ENCODE measurements at places on chromosomes 6 and 20.

GRCh38 chr6:134979142-134979541, 29.2 kb upstream of the ALDH8A1 start:
- DNase-seq, result peak; percentile 18

GRCh38 chr20:43448748-43449535, 8.8 kb upstream of the SRSF6 start:
- peak; percentile 18 for DNase-seq

GRCh38 chr6:112038756-112039430, 15.0 kb upstream of the CCN6 start:
- DNase-seq, result no peak

DNA sequence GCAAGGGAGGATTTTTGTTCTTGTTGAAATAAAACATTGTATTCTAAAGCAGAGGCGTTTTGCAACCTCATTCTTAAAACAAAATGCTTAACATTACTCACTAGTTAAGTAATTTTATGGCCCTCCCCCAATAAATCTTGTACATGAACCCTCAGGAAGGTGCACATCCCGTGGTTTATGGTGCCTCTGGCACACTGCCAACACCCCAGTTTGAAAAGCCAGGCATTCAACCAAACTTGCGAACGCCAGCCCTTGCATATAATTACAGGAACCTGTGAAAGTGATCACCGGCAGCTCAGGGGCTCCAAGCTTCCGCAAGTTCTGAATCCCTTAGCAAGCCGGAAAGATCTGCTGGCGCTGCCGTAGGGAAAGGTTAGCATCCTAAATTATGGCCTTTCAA, 1109.0 kb upstream of the FLRT3 start:
- no peak for DNase-seq

- no peak for DNase-seq
Measured at GRCh38 chr6:159229651-159230051, 60.5 kb downstream of the FNDC1 start.

GRCh38 chr6:40706178-40706577, 119.0 kb upstream of the LRFN2 start:
- DNase-seq, result no peak

DNA sequence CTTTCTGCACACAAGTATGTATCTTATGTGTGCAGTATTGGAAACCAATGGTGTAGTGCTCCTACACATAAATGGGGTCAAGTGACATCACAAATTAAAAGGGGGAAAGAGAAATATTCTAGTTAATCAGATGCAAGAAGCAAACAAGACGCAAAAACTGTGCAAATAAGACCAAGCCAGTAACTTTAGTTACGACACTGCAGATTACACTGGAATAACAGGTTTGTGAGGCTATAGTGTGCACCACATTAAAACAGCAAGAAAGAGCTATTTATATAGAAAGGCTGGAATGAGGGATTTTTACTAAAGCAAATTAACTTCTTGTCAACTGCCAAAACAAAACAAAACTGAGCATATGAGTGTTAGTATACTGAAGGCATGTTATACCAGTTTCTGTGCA, 45.8 kb downstream of the NR2E1 start:
- DNase-seq, result no peak

- DNase-seq, result no peak
Measured at GRCh38 chr6:122385857-122386612, 13.4 kb upstream of the HSF2 start.

- no peak for DNase-seq
Measured at GRCh38 chr20:61131944-61132343, 120.1 kb upstream of the CDH4 start.

DNA sequence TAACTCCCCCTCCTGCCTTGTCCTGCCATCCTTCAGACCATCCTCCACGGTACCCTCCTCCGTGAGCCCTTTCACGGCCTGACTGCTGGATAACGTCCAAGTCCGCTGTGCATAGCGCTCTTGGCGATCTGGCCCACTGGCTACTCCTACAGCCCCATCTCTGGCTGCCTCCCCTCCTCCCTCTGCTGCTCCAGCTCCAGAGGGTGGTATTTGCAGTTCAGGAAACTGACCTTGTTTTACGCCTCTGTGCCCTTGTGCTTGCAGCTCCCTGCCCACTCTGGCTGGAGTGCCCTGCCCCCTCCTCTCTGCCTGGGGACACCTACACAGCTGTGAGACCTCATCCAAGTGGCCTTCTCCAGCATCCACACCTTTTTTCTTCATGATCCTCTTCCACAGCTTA, 6.5 kb upstream of the RREB1 start:
- DNase-seq, result no peak

- no peak for DNase-seq
Measured at GRCh38 chr6:163387317-163387716, 27.2 kb upstream of the QKI start.

DNA sequence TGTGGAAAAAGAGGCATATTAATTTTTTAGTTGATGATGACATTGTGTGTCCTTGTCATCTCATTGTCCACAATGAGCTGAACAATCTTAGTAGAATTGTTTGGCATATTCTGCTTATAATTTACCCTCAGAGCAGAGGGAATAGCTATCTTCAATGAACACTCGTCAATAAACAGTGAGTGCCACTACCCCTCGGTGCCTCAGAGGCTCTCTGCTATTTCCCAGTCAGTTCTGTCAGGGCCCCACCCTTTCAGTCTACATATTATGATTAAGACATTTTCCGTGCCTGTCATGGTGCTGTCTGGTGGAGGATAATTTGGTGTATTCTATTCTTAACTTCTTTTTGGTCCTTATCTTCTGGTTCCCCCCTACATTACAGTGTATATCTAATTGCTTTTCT, 31.2 kb downstream of the NUS1 start:
- no peak for DNase-seq

- DNase-seq, result no peak
Measured at GRCh38 chr20:703006-703405, 27.4 kb upstream of the SCRT2 start.

DNA sequence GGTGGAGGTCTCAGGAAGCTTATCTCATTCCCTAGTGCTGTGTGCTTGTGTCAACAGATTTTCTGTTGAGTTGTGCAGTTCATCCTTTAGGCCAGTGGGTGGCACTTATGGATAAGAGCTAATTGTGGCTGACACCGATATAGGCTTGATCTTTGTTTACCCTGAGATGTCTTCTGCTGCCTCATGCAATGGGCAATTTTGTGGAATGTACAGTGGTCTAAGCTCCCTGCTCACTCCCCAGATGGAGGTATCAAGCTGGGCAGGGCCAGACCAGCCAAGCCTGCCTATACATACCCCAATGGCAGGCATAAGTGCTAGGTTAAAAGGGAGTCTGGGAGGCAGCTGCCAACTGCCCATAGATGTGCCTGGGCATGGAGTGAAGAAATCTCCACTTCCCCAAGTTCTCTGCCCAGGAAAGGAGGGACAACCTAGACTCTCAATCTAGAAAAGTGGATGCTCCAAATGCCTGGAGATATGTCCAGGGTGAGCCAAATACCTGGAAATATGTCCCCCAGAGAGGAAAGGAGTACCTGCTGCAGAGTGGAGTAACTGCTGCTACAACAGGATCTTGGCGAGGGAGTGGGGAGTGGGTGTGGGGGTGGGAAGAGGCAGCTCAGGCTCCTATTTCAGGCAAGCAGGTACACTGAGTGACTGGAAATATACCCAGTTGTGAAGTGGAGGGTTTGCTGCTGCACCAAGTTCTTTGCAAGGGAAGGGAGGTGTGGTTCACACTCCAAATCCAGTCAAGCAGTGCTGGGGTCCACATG, 53.2 kb upstream of the ARG1 start:
- DNase-seq, result no peak

DNA sequence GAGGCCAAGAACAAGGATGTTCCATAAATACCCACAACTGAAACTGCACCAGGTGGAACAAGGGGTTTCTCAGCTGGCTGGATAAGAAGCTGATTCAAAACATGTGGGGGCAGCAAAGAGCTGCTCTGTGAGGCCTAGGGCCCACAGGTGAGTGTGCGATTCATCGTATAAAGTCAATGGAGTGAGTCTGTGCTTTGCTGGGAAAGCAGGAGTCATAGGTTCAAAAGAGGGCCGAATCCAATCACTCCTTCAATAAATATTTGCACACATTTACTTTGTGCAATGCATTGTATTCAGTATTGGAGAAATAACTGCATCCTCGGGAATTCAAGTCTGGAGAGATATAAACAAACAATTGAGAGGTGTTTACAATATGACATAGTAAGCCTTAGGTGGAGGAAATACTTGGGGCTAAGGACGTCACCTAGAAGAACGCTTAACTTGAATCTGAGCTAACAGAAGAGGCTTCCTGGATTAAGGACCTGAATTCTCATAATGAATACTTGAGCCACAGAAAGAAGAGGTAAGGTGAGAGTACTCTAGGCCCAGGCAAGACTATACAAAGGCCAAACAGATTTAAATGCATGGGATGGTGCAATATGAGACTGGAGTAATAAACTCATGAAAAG, 83.7 kb upstream of the TMEM30A start:
- DNase-seq, result no peak

DNA sequence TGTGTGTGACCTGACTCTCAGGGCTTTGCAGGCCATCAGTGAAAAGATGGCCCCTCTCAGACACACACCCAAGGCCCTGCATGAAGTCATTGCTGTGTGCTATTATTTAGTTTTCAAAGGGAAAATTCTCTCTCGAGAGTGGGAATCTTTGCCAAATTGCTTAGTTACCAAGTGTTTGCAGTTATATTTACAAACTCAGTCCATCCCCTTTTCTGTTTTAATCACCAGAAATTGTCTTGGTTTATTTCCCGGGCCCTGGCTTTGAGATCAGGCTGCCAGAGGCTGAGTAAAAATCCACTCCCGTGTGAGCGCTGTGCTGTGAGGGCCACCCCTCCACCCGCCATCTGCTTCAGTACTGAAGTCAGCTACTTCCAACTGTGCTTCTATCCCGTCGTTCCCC, 163.1 kb downstream of the SOD2 start:
- DNase-seq, result no peak

GRCh38 chr6:5644523-5645185, 362.1 kb downstream of the NRN1 start:
- no peak for DNase-seq

- no peak for DNase-seq
Measured at GRCh38 chr20:61898405-61898804, 167.3 kb downstream of the TAF4 start.

- peak; percentile 38 for DNase-seq
Measured at GRCh38 chr6:167141667-167142432, 15.9 kb downstream of the GPR31 start.

DNA sequence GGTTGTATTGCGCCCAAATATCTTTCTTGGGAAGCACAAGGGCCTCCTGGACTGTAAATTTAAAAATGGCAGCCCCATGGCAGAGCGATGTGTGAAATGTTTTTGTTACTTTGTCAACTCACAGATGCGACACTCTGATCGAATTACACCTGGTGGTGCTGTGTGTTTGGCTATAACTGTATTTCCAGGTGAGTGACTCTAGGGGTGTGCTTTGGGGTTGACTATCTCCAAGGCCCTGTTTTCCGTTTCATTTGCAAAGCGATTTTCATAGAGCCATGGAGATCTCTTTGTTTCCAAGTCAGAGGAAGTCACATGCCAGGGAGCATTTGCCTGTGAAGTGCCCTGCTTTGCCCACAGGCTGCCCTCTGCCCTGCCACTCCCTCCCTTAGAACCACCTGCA, 93.5 kb downstream of the CDC5L start:
- no peak for DNase-seq

- no peak for DNase-seq
Measured at GRCh38 chr6:7535498-7535897, 6.0 kb upstream of the DSP start.

GRCh38 chr6:146289816-146290588, 253.6 kb upstream of the RAB32 start:
- no peak for DNase-seq

- no peak for DNase-seq
Measured at GRCh38 chr20:34472246-34472925, 43.8 kb upstream of the DYNLRB1 start.

DNA sequence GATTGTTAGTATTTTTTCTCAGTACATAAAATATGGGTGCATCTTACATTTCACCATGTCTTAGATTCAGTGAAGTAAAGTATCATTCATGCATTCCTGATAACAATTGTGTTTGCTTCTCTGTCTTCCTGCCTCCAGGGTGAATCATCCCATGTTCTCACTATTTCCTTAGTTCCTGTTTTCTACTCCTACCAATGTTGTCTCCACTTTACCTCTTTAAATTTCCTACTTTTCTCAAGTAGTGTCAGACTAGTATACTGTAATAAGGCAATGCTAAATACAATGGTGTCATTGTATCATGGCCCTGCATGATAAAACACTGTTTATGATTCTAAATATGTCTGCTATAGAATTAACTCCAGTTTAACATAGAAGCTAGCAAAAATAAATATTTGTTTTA, 37.4 kb upstream of the GABRR1 start:
- no peak for DNase-seq

GRCh38 chr6:46549155-46549554, 57.9 kb upstream of the RCAN2 start:
- no peak for DNase-seq

DNA sequence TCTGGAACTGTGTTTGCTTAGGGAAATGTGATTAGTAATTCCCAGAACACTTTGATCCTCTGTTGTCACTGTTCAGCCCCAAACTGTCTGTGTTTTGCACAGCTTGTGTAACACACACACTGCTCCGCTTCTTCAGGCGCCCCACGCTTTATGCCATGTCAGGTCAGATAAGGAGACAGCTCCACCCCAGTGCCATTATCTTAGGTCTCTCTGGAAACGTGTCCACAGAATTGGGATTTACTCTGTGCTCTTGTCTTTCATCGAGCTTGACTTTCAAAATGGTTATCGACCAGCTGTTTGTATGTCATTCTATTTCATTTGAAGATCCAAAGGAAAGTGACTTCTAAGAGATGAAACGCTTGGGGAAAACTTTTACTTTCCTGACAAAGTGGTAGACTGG, 106.4 kb upstream of the SSTR4 start:
- DNase-seq, result no peak

GRCh38 chr6:65289491-65289890, 417.5 kb downstream of the EYS start:
- no peak for DNase-seq

All from stimulated activated CD4-positive, alpha-beta T cell treated with anti-CD3 and anti-CD28 coated beads, Interleukin-4, amount 100 ng/mL, for 48 hours (primary cell).